Effector memory CD4-positive, alpha-beta T cell (primary cell): ENCODE measurements at places on chromosomes 6 and 20.
A peak's percentile ranks its signal among the peaks of the same experiment; 100 is the strongest.

- no peak for DNase-seq
These were observed 175.2 kb downstream of the MRPL14 start for GRCh38 chr6:43951756-43952675.

DNA sequence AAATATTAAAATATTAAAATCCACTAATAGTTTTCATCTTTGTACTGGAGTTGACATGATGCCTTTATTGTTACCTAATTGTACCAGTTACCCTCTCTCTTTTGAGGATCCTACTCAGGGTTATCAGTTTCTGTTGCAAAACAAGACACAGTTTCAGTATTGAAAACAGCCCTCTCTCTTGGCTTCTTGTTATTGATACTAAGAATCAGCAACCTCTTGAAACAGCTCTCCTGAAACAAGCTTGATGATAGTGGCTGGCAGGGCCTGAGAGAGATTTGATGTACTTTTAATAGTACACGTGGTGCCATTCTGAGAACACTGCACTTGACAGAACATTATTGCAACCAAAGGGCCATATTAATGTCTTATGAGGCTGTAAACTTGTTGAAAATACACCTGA, 64.9 kb upstream of the MEI4 start:
- no peak for DNase-seq

DNA sequence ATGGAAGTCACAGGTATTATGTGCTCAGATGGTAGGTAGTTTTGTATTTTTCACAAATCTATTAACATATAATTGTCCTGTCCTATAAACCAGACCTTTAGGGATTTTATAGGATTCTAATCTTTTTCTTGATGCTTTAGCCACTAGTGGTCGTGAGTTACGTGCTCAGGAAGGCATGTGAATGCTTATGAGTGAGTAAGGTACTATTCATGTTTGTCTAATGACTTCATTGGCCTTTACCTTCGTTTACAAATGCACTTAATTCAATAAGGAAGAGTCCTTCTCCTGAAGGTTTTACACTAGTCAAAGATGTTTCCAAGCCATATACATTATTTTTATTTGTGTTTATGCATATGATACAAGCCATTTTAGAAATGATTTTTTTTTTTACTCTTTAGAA, 23.0 kb downstream of the PACRG start:
- no peak for DNase-seq

GRCh38 chr20:35181731-35182130, 9.9 kb downstream of the PROCR start:
- DNase-seq, result no peak

DNA sequence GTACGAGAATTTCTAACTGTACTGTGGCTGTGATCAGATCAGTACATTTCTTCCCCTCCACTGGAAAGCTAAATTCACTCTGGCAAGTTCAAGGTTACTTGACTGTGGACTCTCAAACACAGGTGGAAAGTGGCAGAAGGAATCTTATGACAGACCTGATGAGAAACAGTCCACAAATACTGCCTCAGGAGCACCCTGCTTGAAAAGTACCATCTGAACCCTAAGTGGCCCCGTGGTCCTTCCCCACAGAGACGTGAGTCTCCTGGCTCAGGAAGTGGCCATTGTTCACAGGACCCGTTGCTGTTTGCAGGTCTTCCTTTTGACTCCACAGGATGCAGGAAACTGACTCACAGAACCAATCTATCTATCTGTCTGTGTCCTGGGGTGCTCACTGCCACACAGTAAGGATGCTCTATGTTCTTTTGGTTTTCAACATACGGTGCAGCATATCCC, 47.5 kb upstream of the NHSL1 start:
- DNase-seq, result no peak

GRCh38 chr6:155173488-155173887, 90.3 kb upstream of the CLDN20 start:
- DNase-seq, result no peak

DNA sequence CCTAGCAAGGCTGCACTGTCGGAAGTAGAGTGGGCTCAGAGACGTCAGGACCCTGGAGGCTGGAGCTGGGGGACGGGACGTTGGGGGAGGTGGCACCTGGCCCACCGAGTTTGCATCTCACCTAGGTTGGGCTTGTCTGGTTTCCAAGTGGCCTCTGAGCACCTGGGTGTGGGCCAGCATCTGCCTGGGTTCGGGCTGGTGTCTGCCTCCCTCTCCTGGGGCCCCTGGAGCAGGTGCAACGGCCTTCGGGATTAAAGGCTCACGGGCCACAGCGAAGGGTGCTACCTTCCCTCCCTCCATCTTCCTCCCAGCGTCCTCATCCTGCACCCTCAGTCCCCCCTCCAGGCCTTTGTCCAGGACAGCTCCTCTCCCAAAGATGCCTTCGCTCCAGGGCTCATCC, 6.0 kb downstream of the HRH3 start:
- DNase-seq, result no peak

GRCh38 chr6:3376893-3377535, 79.8 kb downstream of the SLC22A23 start:
- DNase-seq, result no peak

GRCh38 chr6:72595812-72596211, 26.1 kb upstream of the KCNQ5 start:
- no peak for DNase-seq

- DNase-seq, result no peak
These were observed 9.6 kb downstream of the VSX1 start for GRCh38 chr20:25072226-25072811.

GRCh38 chr6:36252005-36252404, 17.9 kb upstream of the PNPLA1 start:
- no peak for DNase-seq

DNA sequence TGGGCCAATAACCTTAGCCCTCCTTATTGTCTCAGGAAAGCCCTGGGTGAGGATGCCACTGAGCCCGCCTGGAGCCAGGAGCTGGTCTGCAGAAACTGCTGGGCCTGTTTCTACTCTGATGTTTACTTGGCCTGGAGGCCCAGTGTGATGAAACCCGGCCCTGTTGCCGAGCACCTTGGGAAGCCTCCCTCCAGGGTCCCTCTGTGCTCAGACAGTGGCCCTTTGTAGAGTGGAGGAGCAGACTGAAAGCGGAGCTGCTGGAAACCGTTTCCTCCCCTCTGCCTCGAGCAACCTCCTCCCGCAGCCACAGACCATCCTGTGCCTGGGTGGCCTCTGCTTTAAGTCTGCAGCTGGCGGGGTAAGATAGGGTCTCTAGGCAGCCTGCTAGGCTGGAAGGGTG, 84.1 kb upstream of the EPB41L1 start:
- no peak for DNase-seq

GRCh38 chr6:167485186-167485978, 160.5 kb downstream of the TTLL2 start:
- DNase-seq, result no peak

- DNase-seq, result no peak
These were observed 20.4 kb downstream of the RBM38 start for GRCh38 chr20:57411406-57412283.

- no peak for DNase-seq
These were observed 22.6 kb downstream of the ETV7 start for GRCh38 chr6:36364669-36365479.

DNA sequence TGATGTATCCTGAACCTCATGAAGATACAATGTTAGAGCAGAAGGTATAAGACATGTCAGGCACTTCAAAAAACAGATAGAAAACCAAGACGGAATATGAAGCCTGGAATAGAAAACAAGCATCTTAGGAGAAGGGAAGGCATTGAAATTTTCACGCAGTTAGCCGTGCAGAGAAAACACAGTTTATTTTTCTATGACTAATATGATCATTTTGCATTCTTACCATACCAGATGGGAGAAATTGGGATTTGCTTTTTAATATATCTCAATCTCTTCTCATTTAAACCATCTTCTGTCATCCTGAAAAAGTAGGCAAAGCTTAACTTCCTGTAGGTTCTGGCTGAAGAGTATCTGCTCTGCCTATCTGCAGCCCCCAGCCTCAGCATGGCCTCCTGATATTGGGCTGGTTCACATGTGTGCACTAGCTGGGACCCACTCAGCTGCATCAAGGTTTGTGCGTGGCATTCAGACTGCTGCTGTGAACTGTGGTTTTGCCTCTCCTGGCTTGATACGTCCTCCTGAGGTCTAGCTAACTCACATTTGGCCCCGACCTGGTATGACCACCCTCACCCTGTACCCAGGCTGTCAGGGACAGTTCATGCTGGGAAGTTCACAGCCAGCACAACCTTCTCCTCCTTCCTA, 392.5 kb upstream of the SASH1 start:
- no peak for DNase-seq

DNA sequence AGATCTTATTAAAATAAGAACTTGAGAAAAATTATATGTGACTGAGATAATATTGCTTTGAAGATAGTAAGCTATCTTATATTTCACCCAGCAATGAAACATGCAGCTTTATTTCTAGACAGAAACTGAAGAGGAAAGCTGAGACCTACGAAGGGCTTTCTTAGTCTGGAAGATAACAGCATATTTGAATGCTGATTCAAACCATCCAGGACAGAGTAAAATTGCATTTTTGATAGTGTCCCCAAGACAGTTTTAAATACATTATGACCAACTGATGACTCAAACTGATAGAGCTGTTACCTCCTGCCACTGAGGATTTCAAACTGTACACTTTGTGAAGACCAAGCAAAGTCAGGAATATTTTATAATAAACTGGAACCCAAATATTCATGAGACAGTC, 409.6 kb downstream of the GRIK2 start:
- DNase-seq, result no peak

DNA sequence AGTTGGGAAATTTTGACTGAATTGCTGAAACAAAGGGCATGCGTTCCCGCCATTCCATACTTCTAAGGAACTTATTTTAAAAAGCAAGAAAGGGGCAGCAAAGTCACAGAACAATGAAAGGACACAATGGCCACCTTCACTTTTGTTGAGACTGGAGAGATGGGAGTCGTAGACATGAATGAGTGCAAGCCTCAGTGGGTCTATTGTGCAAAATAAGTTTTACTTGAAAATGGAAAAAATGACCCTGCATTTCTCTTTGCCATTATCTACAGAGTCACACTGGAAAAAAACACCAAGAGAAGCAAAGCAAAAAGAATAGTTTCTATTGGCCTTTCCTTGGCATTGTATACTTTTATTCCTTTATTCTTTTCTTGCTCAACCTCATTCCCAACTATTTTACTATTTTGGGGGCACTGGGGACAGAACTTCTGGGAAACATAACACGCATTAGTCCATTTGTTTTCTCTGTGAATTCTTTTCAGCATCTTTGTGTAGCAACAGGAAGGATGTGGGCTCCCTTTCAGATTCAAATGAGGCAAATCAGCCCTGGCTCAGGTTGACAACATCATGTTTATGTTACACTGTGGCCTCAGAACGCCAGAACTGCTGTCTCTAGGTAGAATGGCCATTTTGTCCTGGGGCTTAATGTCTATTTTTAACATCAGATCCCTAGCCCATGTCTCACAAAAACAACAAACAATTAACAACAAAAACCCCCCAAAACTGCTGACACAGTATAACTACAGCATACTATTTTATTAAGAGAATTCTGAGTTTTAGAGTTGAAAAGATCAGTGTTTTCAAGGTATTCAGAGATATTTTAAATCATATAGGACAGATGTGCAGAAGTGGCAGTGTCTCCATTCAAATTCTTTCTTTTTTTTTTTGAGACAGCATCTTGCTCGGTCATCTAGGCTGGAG, 122.2 kb downstream of the FYN start:
- peak; percentile 55 for DNase-seq

DNA sequence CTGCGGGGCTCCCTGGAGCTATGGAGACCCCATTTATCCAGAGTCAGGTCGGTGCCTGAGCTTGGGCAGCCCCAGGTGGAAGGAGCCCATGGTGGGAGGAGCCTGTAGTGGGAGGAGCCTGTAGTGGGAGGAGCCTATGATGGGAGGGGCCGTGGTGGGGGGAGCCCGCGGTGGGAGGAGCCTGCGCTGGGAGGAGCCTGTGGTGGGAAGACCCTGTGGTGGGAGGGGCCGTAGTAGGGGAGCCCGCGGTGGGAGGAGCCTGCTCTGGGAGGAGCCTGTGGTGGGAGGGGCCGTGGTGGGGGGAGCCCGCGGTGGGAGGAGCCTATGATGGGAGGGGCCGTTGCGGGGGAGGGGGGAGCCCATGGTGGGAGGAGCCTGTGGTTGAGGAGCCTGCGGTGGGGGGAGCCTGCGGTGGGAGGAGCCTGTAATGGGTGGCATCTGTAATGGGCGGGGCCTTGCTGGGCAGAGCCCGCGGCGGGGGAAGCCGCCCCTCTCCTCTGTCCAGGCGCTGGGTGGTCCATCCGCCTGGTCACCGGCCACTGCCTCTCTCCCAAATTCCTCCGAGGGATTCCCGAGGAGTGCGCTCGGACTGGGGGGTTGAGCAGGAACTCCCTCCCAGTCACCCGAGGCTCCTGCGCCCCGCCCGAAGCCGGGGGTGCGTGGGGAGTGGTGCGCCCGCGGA, 567 bp upstream of the FNDC11 start:
- DNase-seq, result peak; percentile 96

GRCh38 chr6:134544737-134545136, 226.8 kb upstream of the SGK1 start:
- DNase-seq, result no peak

DNA sequence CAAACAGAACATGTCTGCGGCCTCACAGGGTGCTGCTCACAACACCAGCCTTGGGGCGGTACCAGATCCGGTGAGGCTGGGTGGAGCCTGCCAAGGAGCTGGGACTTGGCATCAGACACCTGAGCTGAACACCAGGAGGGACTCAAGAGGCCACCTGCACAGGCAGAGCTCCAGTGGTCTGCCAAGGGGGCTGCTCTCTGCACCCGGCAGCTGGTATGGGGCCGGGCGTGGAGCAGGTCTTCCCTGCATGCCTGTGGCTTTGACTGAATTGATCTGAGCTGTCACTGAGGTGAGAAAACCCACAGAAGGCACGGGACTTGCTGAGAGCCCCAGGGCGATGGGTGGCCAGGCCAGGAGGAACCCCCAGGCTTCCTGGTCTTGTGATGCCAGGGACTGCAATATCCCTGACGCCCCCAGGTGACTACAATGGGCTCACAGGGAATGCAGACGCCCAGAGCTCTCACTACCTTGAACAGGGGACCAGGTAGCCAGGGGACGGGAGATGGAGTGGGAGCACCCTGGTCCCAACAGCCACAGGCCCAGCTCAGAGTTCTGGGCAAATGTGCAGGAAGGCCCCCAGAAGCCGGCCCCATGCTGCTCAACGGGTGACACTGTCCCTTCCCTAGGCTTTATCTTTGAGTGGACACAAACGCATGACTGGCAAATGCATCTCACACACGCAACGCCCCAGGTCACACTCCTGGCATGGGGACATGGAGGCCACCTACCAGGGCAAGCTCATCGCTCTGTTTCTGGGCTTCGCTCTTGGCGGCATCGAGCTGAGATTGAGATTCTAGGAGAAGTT, 48.2 kb downstream of the DSTN start:
- DNase-seq, result no peak
